Upper lobe of left lung (tissue), 6 donors: ENCODE measurements at places on chromosomes 6 and 20.

DNA sequence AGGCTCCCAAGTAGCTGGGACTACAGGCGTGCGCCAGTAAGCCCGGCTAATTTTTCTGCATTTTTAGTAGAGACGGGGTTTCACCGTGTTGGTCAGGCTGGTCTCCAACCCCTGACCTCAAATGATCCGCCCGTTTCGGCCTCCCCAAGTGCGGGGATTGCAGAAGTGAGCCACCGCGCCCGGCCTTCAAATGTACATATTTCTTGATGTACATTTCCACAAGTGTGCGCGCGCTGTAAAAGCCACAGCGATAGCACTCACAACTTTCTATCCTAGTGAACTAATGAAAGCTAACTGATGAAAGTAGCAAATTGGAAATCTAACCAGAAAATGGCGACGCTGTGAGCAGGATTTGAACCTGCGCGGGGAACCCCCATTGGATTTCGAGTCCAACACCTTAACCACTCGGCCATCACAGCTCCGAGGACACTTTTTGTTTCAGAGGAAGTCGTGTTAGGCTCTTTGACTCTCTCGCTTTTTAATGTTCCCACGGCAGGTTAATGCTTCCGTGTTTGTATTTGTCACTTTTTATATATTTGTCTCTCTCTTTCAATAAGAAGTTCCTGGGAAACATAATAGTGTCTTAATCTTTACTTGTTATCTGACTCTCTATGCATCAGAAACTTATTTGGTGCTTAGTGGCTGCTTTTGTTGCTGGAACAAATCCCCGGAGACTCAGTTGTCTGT is 199.4 kb upstream of the ZNF184 start:
- DNase-seq: no peak

- no peak for DNase-seq
Observed at GRCh38 chr6:142558786-142559185, 257.0 kb downstream of the ADGRG6 start.

DNA sequence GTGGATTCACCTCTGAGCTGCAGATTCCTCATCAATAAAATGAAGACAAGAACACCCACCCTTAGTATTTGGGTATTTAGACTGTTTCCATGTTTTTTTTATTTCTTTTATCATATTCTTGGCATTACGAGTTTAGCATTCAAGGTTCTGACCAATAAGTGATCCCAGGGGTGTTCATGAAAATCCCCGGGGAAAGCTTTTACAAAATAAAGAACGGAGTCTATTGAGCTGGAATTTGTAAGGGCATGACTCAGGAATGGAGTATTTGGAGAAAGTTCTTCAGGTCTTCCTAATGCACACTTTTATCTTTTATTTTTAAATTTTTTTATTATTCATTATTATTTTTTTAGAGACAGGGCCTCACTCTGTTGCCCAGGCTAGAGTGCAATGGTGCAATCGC is 19.4 kb upstream of the TOX2 start:
- no peak for DNase-seq

- DNase-seq: peak; percentile 91
Observed at GRCh38 chr6:73452107-73452461, at the start of gene CGAS. Gene CGAS, minus strand, starts transcription at chr6:73452297. Its CDS starts 116 bp downstream, at chr6:73452181.

DNA sequence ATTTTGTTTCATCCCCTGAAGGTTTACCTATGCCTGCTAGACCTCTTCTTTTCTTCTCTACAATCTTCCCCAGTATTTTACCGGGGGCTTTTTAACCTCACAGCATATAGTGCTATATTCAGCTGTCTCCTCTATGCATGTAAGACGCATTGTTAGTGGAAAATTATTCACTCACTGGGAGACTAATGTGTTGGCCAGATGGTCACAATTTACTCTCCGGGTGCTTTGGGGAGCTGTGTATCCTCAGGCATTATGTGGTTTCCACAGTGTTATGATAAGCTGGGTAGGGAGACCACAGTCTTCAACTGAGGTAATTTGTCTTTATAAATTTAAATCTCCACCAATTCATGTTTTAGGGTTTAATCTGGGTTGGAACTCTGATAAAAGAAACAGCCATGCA is 553.8 kb upstream of the PTCHD4 start:
- no peak for DNase-seq

DNA sequence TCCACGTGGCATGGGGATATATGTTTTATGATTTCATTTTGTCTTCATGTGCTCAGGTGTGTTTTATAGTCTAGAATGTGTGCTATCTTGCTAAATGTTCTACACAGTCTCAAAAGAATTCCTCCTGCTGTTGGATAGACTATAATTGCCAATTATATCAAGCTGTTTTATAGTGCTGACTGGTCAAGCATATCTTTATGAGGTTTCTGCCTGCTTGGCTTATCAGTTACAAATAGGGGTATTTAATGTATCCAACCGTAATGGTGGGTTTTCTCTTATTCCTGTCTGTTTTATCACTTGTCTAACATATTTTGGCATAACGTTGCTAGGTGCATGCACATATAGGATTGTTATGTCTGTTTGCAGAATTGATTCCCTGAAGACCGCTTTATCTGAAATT is 201.3 kb downstream of the EYS start:
- no peak for DNase-seq

- no peak for DNase-seq
Observed at GRCh38 chr6:20188630-20189075, 23.6 kb downstream of the MBOAT1 start.

GRCh38 chr20:9689041-9689440 is 149.8 kb downstream of the PAK5 start:
- no peak for DNase-seq

GRCh38 chr20:18252597-18253451 is 35.5 kb upstream of the ZNF133 start:
- DNase-seq: peak; percentile 67

- DNase-seq: no peak
Observed at GRCh38 chr6:67888546-67888885, 746.6 kb upstream of the ADGRB3 start.

DNA sequence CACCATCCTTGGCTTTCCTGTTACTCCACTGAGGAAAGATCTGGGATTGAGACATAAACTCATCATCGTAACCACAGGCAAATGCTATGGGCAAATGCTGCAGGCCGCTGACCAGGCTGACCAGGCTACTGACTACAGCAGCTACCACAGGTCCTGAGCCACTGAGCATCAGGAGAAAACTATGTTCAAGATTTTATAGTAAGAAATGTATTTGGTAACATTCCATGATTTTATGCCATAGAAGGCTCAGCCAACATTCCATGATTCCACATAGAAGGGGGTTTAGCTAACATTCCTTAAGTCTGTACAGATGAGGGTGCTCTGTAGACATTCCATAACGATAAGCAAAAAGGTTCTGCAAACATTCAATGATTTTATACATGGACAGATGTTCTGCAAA is 16.1 kb upstream of the B4GALT5 start:
- DNase-seq: no peak

GRCh38 chr6:78911218-78911940 is 44.0 kb downstream of the IRAK1BP1 start:
- no peak for DNase-seq

GRCh38 chr20:50708845-50709635 is 17.7 kb upstream of the RIPOR3 start:
- DNase-seq: no peak

- DNase-seq: no peak
Observed at GRCh38 chr6:161630674-161631073, 356.8 kb upstream of the AGPAT4 start.

- no peak for DNase-seq
Observed at GRCh38 chr6:169097381-169097959, 156.2 kb downstream of the THBS2 start.

- DNase-seq: no peak
Observed at GRCh38 chr6:6689400-6690143, 101.1 kb downstream of the LY86 start.

GRCh38 chr6:129102741-129103140 is 219.8 kb downstream of the LAMA2 start:
- DNase-seq: no peak

GRCh38 chr6:5763407-5763806 is 243.3 kb downstream of the NRN1 start:
- no peak for DNase-seq

- DNase-seq: no peak
Observed at GRCh38 chr6:20630617-20631548, 96.6 kb downstream of the CDKAL1 start.

- no peak for DNase-seq
Observed at GRCh38 chr6:133179481-133179880, 61.7 kb upstream of the EYA4 start.

GRCh38 chr20:45036044-45036755 is 64.7 kb downstream of the KCNS1 start:
- no peak for DNase-seq

GRCh38 chr6:118705544-118706491 is 54.4 kb upstream of the CEP85L start:
- DNase-seq: no peak

DNA sequence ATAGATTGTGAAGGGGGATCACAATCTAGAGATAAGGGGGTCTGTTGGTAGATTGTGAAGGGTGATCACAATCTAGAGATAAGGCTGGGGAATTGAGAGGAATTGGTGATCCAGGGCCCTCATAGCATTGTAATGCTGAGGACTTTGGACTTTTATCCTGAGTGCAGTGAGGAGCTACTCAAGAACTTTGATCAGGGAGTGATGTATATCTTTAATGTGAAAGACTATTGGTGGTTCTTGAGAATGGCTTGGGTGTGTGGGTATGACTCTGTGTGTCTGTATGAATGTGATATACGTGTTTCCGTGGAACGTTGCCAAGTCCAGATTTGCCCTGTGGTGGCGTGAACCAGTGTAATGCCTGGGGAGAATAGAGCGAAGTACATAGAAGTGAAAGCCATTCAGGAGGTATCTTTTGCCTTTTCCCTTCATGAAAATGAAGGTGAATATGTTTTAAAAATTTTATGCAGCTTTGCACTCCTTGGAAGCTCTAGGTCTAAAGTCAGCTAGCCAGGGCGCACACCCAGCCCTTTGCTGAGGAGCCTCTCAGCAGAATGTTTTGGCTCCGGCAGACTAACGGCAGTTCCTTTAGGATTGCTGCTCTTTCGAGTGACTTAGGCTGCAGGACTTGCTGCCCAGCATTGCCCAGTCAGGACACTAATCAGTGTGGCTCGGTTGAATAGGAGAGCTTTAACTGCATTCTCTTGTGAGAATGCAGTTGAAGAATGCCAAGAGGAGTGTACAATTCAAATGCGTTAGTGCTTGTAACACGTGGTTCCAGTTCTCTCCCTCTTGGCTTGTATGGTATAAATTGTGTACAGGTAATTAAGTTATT is 3.5 kb downstream of the ZFAND3 start:
- DNase-seq: no peak

GRCh38 chr20:35661053-35661452 is 3.6 kb downstream of the CPNE1 start:
- DNase-seq: no peak
